BJ (cell line): ENCODE measurements at places on chromosomes 6 and 20. TPM values are rescaled to one million over a fixed set of nuclear protein-coding genes. Genes with fewer than 3 reads are reported as not detected.

Gene ELOVL4
- 0.40 and 0.69 TPM in 2 replicates for polyA plus RNA-seq

Gene SLC22A2
- not detected in 2 replicates for polyA plus RNA-seq

Gene GTSF1L
- polyA plus RNA-seq = not detected in 2 replicates

Gene FOXQ1
- polyA plus RNA-seq = 0.23 and 0.31 TPM in 2 replicates

DNA sequence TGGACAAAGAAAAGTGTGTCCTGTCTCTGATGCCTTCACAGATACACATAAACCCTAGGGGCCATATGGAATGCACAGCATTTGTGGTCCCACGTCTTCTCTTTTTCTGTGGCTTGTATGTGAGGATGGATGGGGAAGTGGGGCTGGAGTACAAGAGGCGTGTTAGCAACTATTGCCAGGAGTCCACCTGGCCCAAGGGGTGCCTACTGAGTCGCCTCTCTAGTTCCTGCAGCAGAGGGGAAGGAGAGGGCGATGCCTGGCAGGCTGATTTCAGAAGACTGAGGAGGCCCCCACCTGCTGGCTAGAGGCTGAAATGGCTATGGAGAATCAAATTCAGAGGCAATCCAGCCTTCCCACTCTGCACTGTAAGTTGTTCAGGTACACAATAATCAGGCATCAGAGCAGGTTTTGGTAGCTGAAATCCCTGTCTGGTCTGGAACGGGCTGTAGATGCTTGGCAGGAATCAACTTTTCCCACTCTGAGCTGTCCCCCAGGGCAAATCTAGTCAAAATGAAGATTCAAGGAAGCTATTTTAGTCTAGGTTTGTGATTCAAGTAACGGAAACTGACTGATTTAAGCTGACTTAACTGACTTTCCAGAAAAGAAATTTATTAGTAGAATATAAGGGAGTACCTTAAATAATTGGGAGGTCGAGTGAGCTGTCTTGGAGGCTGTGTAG is 14.9 kb upstream of the PPARD start:
- DNase-seq = no peak

DNA sequence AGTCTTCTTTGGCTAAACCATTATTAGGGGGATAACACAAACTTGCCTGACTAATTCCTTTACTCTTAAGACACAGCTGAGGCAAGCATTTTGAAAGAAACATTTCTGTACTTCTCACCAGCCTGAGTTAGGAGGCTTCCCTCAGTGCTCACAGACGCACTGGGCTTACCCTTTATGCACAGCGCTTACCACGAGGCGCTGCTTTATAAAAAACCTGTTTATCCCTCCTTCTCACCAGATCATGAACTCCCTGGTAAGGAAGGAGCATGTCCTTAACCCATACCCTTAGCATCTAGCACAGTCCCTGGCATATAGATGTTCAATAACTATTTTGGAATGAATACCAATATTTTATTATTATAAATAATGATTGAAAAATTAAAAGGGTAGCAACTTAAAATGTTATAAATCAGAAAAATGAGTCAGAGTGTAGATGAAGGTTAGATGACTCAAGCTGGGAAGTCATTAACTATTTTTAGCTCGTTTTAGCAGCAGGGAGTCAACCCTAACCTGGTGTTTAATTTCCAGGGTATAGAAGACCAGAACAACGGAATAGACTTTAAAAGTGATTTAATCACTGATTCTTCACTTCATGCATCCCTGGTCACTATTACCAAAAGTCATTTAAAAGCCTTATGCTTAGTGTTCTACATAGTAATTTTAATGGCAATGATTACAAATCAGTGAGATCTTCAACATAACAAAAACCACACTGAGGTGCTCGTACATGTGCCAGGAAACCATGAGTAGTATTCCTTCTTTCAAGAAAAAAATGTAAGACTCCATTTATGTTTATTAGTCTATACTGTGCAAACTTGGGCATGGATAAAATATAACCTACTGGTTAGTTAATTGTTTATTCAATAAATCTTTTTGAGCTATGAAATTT is 4.1 kb upstream of the TPD52L1 start:
- no peak for DNase-seq

DNA sequence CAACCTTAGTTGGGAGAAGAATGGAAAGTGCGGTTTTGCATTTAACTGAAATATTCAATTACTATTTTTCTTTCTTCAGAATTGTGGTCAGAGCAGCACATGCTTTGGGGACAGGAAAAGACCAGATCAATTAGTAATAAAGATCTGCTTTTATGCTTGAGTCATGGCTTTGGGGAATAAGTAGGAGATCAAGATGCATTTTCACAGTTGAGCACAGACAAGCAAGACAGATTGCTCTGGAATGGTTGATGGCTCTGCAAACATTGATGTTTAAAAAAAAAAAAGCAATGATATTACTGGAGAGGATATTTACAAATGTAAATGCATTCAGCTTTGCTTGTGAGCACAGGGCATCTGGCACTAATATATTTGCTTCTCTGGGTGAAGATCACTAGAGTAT is 224.4 kb upstream of the SASH1 start:
- DNase-seq = no peak

GRCh38 chr6:28161410-28162079 is 19.9 kb downstream of the ZKSCAN8 start:
- DNase-seq = no peak

GRCh38 chr6:131741688-131742393 is 31.0 kb upstream of the CTAGE9 start:
- DNase-seq = no peak

GRCh38 chr20:4603724-4604123 is 118.0 kb upstream of the PRND start:
- DNase-seq = no peak
